Activated naive CD4-positive, alpha-beta T cell (primary cell): ENCODE measurements at places on chromosomes 13 and 19.

- DNase-seq = no peak
Measured at GRCh38 chr13:33351319-33351718, 65.8 kb upstream of the STARD13 start.

GRCh38 chr19:55304279-55304978, 20.6 kb downstream of the BRSK1 start:
- no peak for DNase-seq

GRCh38 chr13:101139081-101139480, 277.2 kb downstream of the NALCN start:
- DNase-seq = no peak

DNA sequence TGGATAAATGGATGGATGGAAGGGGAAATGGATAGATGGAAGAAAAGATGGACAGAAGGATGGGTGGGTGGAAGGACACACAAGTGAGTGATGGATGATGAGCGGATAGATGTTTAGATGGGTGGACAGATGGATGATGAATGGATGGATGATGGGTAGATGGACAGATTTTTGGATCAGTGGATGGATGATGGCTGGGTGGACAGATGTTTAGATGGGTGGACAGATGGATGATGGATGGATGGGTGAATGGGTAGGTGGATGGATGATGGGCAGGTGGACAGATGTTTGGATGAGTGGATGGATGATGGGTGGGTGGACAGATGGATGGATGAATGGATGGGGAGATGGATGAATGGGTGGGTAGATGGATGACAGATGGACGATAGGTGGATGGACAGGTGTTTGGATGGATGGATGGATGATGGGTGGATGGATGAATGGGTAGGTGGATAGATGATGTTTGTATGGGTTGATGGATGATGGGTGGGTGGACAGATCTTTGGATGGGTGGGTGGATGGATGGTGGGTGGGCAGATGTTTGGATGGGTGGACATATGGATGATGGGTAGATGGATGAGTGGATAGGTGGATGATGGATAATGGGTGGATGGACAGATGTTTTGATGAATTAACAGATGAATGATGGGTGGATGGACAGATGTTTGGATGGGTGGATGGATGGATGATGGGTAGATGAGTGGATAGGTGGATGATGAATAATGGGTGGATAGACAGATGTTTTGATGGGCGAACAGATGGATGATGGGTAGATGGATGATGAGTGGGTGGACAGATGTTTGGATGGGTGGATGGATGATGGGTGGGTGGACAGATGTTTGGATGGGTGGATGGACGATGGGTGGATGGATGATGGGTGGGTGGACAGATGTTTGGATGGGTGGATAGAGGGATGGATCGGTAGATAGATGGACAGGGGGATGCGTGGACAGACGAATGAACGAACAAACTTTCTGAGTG, 39.5 kb downstream of the CERS4 start:
- no peak for DNase-seq

- no peak for DNase-seq
Measured at GRCh38 chr19:46788968-46789338, 559 bp upstream of the SLC1A5 start.

- no peak for DNase-seq
Measured at GRCh38 chr13:54373211-54373610, 1344.6 kb downstream of the OLFM4 start.

- no peak for DNase-seq
Measured at GRCh38 chr19:51372649-51373504, at the start of gene NKG7. TSS of gene NKG7 (minus strand) at chr19:51372654. CDS start at chr19:51372535, 119 bp downstream.

- no peak for DNase-seq
Measured at GRCh38 chr13:24133021-24133795, 27.3 kb upstream of the SPATA13 start.

- DNase-seq = no peak
Measured at GRCh38 chr19:1244693-1245451, 3.3 kb downstream of the ATP5F1D start.

- no peak for DNase-seq
Measured at GRCh38 chr19:49854378-49855263, 3.7 kb downstream of the PTOV1 start.

DNA sequence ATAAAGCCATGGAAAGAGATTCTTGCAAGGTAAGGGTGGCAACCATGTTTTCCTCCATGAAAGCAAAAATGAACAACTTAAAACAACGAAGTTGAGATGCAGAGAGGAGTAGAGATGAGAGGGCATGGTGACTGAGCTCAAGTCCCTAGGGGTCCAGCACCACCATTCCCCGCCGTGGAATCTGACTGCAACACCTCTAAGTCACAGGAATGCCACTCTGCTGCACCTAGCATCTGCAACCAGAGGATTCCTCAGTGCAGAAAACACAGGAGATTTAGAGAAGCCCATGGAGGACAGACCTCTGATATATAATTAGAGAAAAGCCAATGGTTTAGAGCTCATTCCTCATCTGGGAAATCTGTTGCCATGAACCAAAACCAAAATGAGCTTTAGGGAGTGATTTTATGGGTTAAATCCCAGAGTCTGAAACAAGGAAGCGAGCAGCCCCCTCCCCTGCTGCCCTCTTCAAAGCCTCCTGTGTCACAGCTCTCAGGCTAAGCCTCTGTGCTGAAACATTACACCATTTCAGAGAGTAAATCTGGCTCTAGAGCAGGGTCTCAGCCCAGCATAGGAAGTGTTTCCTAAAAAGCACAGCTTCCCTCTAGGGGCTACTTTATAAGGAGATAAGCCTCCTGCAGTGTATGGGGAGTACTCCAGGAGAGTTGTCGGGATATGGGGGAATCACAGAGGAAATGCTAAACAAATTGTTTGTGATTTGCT, 1043.6 kb downstream of the UQCRFS1 start:
- DNase-seq = no peak

GRCh38 chr19:14775869-14776586, 2.3 kb downstream of the ADGRE2 start:
- no peak for DNase-seq

- DNase-seq = no peak
Measured at GRCh38 chr19:843180-843835, 2.5 kb downstream of the PRTN3 start.

- DNase-seq = no peak
Measured at GRCh38 chr13:22265563-22265962, 594.7 kb downstream of the FGF9 start.

GRCh38 chr13:98222081-98222554, 45.0 kb upstream of the RNF113B start:
- no peak for DNase-seq

DNA sequence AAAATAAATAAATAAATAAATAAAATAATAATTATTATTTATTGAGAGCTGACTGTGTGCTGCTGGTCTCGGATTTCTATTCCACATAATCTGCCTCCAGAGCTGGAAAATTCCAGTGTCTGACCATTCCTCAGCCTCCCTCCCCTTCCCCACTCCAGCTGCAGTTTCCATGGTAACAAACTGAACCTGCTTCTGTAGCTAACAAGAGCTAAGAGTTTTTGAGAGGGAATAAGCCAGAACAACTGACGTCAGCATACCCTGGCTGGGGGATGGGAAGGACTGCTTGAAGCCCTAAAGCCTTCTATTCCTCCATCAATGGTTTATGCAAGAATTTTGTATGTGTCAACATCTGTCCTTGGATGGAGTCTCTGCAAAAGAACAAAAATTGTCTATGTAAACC, 26.0 kb upstream of the PEG3 start:
- DNase-seq = no peak

- DNase-seq = no peak
Measured at GRCh38 chr19:2481466-2481865, 5.5 kb downstream of the GADD45B start.

GRCh38 chr13:30816736-30817135, 81.4 kb downstream of the ALOX5AP start:
- DNase-seq = no peak

DNA sequence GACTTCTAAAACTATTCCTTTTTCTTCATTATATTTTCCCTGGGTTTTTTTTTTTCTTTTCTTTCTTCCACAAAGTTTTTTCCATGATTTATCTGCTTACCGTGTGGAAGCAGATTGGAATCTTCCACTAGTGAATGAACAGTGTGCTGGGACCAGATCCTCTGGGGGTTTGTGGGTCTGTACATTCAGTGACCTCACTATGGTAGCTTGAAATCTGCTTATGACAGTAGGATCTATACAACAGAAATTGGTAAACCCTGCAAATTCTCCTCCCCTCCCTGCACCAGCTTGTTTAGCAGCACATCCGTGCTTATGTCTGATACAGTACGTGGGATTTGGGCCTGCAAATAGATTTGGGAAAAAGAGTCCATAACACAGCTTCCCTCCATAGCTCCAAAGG, 26.0 kb upstream of the MAB21L1 start:
- no peak for DNase-seq

- no peak for DNase-seq
Measured at GRCh38 chr13:45339399-45339798, 1.6 kb downstream of the TPT1 start.

GRCh38 chr13:70022646-70023045, 85.0 kb upstream of the ATXN8OS start:
- no peak for DNase-seq

GRCh38 chr19:3838661-3839060, 30.2 kb downstream of the ZFR2 start:
- no peak for DNase-seq

GRCh38 chr19:45901912-45902650, at the start of gene MYPOP:
TSS of gene MYPOP (minus strand) at chr19:45902613. CDS start at chr19:45901773, 840 bp downstream.
- DNase-seq = no peak

DNA sequence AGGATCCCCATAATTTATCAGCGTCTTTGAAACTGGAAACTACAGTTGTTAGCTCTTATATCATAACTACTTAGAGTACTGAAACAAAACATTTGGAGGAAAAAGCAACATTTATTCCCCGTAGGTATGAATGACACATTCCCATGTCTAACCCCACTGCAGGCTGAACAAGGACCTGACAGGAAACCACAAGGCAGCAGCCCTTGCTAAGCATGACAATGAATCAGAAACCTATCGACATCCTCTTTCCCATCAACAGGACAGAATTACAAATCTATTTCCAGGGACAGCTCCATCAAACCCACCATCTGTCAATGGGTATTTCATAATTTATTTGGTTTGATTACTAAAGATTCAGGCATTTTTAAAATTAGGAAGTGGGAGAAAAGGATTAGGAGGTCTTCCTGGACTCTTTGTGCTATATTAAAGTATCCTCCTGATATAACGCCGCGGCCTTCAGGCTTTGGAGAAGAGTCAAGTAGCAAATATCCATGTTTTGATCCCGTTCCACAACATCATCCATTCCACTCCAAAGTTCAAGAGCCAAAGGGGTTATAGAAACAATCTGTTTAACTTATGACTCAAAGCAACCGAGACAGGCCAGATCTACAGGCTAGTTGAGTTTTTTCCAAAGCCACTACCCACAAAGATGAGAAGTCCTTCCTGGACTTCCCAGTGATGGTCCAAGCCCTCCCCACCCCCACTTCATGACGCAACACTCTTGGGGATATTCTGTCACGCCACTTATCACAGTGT, 51.1 kb downstream of the FAM216B start:
- no peak for DNase-seq

DNA sequence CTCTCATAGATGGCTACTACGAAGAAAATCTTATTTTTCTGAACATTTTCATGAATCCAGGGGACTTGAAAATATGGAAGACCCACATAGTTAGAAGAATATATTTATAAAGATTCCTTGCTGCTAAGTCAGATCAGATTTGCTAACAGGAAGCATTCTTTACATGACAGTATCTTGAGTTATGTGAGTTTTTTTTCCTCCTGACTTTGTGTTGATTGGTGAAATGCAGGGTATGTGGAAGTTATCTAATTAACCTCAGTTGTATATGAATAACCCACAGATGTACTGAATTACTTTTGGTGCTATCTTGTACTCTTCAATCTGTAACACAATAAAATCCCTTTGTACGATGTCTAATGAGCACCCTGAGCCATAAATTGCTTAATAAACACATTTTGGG, 53.8 kb downstream of the ESD start:
- DNase-seq = no peak

GRCh38 chr13:91303031-91303430, 44.5 kb upstream of the MIR17HG start:
- DNase-seq = no peak

DNA sequence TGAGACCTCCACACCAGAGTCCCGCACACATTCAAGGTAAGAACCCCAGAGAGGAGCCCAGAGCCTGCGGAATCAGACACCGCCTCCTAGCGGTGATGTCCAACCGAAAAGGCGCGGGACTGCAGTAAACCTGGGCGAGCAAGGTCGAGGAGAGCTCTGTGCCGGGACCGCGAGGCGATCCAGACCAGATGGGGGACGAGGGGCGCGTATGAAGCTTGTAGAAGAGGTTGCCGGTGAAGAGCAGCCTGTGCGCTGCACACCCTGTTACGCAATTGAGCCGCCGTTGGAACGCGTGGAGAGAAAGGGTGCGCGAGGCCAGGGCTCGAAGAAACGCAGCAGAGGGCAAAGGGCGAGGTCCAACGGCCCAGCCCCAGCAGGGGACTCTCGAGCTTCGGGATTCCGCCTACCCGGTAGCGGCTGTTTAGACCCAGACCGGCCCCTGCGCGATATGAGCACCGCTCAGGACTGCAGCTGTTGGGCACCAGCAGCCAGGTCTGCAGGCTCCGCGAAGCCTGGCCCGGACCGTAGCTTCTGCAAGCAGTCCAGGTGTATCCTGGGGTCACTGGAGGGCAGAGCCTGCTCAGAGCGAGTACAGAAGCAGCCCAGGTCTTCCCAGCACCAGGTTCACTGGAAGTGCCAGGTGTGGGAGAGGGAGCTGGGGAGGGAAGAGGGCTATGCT, 65.9 kb upstream of the ZNF599 start:
- DNase-seq = no peak

DNA sequence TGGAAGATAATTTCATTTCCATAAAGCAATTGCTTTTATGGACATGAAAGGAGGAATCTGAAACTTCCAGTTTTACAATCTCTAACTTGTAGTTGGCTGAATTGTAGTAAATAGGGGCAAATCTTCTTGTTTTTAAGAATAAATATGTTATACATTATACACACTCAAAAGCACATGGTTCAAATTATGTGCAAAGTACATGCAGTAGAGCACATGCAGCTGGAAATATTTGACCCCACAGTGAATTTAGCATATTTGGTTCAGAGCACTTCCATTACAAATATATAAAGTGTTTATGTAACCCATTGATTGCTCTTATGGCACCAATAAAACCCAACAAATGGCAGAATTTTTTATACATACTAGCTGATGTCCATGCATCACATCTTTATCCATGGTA, 180.5 kb downstream of the IRS2 start:
- DNase-seq = no peak

GRCh38 chr19:46788262-46788967, at the start of gene SLC1A5:
TSS of gene SLC1A5 (minus strand) at chr19:46788594. CDS start at chr19:46787965, 629 bp downstream.
- DNase-seq = peak; percentile 97

- DNase-seq = no peak
Measured at GRCh38 chr19:33343859-33344572, 29.5 kb upstream of the CEBPG start.

- DNase-seq = no peak
Measured at GRCh38 chr13:74190999-74191398, 56.8 kb upstream of the KLF12 start.

- DNase-seq = no peak
Measured at GRCh38 chr13:47100214-47100853, 203.5 kb upstream of the HTR2A start.

DNA sequence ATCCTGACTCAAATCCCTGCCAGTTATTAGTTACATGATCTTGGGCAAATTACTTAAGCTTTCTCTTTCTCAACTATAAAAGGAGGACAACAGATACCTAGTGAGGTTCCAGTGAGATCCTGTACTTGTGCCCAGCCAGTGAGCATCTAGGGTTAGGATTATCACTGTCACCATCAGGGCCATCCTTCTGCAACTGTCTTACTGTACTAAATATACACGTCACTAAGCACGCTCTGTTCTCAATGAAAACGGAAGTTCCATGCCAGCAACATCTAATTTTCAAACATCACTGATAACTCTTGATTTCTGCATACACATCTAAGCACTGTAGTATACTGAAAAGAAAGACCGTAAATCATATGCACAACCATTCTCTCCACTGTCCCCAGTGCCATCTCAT, 70.0 kb downstream of the FOXO1 start:
- DNase-seq = no peak
